Immature natural killer cell (primary cell): ENCODE measurements at places on chromosomes 13 and 19. TPM values are rescaled to one million over a fixed set of nuclear protein-coding genes. Genes with fewer than 3 reads are reported as not detected.

GJB6 gene
- polyA plus RNA-seq = not detected

GRCh38 chr19:56294549-56294948 lies 20.1 kb downstream of the ZSCAN5A start:
- no peak overlapping the region for H3K4me3 ChIP-seq
- H3K27ac ChIP-seq = no peak overlapping the region
- no peaks in the 10 kb centered on the region for H3K4me1 ChIP-seq
- no peaks in the 10 kb centered on the region for H3K27me3 ChIP-seq

PPM1N gene
- polyA plus RNA-seq = 3.9 TPM

- peak overlapping the region; percentile 74 for H3K4me3 ChIP-seq
- DNase-seq = no peak
- no peaks in the 10 kb centered on the region for H3K36me3 ChIP-seq
Observed at GRCh38 chr19:42281827-42282762, 13.0 kb downstream of the CIC start.

DNA sequence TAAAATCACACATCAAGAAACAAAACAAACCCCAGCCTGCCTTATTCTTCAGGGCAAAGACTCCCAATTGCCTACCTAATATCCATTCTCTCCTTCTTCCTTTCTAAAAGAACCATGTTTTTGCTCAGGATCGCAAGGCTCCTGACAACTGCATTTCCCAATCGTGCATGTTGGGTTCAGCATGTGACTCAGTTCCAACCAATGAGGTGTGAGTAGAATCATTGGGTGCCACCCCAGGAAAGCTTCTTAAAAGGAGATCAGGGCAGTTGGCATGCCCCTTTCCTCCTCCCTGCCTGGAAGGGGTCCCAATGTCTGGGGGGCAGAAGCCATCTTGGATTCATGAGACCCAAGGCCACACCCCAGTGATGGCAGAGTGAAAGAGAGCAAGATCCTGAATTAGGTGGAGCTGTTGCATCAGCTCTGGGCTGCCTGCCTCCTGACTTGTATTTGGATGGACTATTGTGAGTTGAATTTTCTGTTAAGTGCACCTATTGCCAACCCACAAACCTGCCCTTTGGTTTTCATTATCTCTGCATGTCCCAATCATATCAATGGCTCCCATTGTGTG lies 26.0 kb upstream of the UBAC2 start:
- DNase-seq = no peak
- peaks cover 5% of the 10 kb centered on the region for H3K27me3 ChIP-seq
- peaks cover 18% of the 10 kb centered on the region for H3K4me1 ChIP-seq
- H3K27ac ChIP-seq = no peak overlapping the region

- no peaks in the 10 kb centered on the region for H3K36me3 ChIP-seq
- no peaks in the 10 kb centered on the region for H3K4me1 ChIP-seq
- no peak overlapping the region for H3K27ac ChIP-seq
Observed at GRCh38 chr13:33797622-33798021, 20.3 kb upstream of the RFC3 start.

DNA sequence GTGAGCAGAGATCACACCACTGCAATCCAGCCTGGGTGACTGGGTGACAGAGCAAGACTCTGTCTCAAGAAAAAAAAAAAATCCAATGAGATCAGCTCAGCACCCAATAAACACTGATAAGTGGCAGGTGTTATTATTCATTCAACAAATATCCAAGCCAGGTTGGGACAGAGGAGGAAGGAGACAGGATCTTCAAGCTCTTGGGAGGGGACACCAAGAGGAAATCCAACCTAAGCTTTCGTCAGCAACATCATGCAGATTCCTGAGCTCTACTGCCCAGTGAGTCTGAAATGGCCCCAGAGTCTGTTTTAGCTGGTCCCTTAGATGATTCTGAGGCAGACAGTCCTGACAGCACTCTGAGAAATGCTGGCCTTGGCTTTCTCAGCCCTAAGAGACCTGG lies 7.7 kb downstream of the RFX1 start:
- DNase-seq = no peak
- H3K4me1 ChIP-seq = peaks cover 26% of the 10 kb centered on the region
- peaks cover 5% of the 10 kb centered on the region for H3K27me3 ChIP-seq
- peak overlapping the region; percentile 45 for H3K27ac ChIP-seq

GRCh38 chr13:27280009-27280656 lies 9.5 kb downstream of the RASL11A start:
- H3K4me1 ChIP-seq = no peaks in the 10 kb centered on the region
- no peak overlapping the region for H3K4me3 ChIP-seq
- no peak overlapping the region for H3K27ac ChIP-seq
- no peak for DNase-seq

DNA sequence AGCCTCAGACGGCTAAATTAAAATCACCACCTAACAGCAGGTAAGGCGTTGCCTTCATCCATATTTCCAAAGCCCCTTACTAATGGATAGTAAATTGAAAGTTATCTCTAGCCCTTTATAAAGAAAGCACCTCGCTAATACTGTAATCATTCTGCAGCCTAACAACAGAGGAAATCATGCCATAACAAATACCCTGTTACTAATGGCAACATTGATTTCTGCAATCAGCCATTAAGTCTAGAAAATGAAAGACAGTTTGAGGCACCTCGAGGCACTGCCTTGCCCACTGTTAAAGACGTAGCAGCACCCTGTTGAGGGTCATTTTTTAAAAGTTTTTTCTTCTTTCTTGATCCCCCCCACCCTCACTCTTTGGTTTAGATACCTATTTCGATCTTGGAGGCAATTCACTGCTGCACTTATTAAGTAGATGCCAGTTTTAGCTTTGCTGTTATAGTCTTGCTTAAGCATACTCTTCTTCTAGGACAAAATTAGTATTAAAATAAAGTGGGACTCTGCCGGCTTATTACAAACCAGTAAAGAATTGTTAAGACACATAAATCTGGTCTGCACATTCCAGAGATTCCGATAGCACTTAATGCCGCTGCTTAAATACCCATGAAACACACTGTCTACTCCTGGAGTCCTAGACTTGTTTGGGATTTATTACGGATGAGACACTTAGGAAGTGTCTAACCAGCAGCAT lies 74.8 kb downstream of the ZNF536 start:
- DNase-seq = no peak
- H3K27me3 ChIP-seq = peaks cover 1% of the 10 kb centered on the region
- H3K36me3 ChIP-seq = no peaks in the 10 kb centered on the region
- no peak overlapping the region for H3K4me3 ChIP-seq

MAP2K2 gene
- 96.0 TPM for polyA plus RNA-seq

DNA sequence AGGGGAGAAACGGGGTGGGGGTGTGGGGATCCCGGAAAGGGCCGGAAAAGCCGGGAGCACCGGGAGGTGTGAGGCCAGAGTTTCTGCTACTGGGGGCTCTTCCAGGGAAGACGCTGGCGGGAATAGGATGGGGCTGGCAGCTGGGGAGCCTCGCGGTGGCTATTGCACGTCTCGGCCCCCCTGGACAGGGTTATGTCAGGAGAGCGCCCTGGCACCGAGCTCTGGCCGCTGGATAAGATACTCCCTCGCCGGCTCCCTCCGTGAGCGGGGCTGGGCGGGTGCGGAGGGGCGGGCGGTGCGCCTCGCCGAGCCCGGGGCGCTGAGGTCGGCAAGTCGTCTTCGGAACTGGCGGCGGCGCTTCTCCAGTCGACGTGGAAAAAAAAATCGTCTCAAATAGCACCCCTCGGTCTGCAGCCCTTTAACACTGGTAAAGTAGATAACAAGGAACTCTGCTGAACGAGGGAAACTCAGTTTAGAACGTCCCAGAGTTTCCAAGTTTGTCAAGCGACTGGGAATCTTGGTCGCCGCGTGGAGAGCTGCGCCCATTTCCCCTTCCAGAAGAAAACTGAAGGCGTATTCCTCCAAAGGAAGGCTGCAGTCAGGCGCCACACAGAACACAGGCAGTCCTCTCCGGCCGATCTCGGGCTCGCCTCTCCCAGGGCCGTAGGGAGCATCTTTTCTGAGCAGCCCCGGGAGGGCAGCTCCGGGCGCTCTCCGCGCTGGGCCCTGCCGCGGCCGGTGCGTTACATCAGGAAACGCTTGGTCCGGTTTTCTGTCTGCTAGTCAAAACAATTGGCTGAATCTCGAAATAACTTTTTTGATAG lies 115.1 kb downstream of the KCNRG start:
- no peak overlapping the region for H3K27ac ChIP-seq
- peak; percentile 30 for DNase-seq

FOSB gene
- 11.6 TPM for polyA plus RNA-seq

DNA sequence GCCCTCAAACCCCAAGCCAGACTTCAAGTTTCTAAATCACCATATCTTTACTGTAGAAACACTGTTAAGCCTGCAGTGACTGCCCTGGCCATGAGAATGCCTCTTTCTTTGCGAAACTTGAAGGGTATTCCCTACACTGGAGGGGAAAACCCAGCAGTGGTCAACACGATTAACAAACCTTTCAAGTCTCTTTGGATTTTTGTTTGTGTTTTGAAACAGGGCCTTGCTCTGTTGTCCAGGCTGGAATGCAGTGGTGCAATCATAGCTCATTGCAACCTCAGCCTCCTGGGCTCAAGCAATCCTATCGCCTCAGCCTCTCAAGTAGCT lies 17.4 kb upstream of the POMP start:
- peaks cover 4% of the 10 kb centered on the region for H3K4me1 ChIP-seq
- no peak for DNase-seq
- no peaks in the 10 kb centered on the region for H3K27me3 ChIP-seq

DNA sequence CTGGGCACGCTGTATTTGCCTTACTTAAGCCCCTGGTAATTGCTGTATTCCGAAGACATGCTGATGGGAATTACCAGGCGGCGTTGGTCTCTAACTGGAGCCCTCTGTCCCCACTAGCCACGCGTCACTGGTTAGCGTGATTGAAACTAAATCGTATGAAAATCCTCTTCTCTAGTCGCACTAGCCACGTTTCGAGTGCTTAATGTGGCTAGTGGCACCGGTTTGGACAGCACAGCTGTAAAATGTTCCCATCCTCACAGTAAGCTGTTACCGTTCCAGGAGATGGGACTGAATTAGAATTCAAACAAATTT lies 676 bp downstream of the BRCA2 start:
- peaks cover 13% of the 10 kb centered on the region for H3K27me3 ChIP-seq
- H3K4me1 ChIP-seq = peaks cover 17% of the 10 kb centered on the region
- peak overlapping the region; percentile 99 for H3K4me3 ChIP-seq

SIGLEC12 gene
- not detected for polyA plus RNA-seq

CEACAM19 gene
- not detected for polyA plus RNA-seq

- H3K36me3 ChIP-seq = no peaks in the 10 kb centered on the region
- no peak for DNase-seq
- H3K27me3 ChIP-seq = no peaks in the 10 kb centered on the region
- no peak overlapping the region for H3K27ac ChIP-seq
- no peak overlapping the region for H3K4me3 ChIP-seq
Observed at GRCh38 chr13:58379221-58379620, 747.7 kb downstream of the PCDH17 start.

GRCh38 chr19:12801466-12802266 lies at the start of the genes PRDX2 and THSD8:
TSS of gene PRDX2 (minus strand) at chr19:12801800. CDS start at chr19:12801261, 539 bp downstream.
TSS of gene THSD8 (plus strand) at chr19:12802069. CDS start at chr19:12802072, 3 bp downstream.
- peaks cover 25% of the 10 kb centered on the region for H3K4me1 ChIP-seq
- peak; percentile 65 for DNase-seq
- H3K27ac ChIP-seq = peak within 1 kb of the TSS; percentile 79
- peak within 1 kb of the TSS; percentile 75 for H3K4me3 ChIP-seq
- peaks cover 7% of the 10 kb centered on the region for H3K27me3 ChIP-seq

DNA sequence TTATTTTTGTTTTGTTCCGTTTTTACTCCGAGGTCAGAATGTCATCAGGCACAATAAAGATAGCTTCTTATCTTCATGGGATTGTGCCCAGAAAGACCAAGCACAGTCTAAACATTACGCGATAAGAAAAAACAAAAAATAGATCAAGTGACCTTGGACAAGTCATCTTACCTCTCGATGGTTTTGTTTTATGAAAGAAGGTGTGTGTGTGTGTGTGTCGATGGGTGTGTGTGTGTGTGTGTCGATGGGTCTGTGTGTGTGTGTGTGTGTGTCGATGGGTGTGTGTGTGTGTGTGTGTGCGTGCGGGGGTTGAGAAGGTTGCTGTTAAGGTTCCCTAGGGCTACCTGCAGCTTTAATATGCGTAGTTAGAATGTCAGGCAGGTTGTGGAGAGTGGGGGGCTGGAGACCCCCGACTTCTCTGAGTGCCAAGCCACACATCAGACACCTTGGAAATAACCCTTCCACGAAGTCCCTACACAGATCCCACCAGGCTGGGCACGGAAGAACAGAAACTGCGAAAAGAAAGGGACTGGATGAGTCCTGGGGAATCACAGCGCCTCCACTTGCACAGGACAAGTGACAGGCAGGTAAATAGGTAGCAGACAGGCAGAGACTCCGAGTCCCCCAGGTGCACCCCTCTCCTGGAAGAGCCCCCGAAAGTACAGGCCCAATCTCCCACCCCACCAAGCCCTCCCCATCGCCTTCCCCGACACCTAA lies 458 bp upstream of the ATP8A2 start:
- no peaks in the 10 kb centered on the region for H3K36me3 ChIP-seq
- peaks cover 20% of the 10 kb centered on the region for H3K27me3 ChIP-seq
- H3K4me1 ChIP-seq = peaks cover 3% of the 10 kb centered on the region
- no peak for DNase-seq
- no peak overlapping the region for H3K4me3 ChIP-seq
- no peak overlapping the region for H3K27ac ChIP-seq

DNA sequence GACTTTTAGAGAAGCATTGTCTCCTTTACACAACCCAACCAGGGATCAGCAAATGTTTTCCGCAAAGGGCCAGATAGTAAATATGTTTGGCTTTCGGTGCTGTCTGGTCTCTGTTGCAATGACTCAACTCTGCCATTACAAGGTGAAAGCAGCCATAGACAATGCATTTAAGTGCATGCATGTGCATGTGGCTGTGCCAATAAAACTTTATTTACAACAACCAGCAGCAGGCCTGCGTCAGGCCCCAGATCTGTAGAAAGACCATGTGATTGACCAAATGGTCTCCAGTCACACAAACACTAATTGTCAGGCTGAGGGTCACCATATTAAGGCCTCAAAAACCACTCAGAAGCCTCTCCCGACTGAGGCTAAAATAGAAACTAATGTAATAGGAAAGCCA lies 8.1 kb downstream of the RAB20 start:
- H3K36me3 ChIP-seq = no peaks in the 10 kb centered on the region
- H3K27ac ChIP-seq = no peak overlapping the region
- no peak for DNase-seq
- H3K27me3 ChIP-seq = peaks cover 3% of the 10 kb centered on the region

ZNF285 gene
- 1.6 TPM for polyA plus RNA-seq

DNA sequence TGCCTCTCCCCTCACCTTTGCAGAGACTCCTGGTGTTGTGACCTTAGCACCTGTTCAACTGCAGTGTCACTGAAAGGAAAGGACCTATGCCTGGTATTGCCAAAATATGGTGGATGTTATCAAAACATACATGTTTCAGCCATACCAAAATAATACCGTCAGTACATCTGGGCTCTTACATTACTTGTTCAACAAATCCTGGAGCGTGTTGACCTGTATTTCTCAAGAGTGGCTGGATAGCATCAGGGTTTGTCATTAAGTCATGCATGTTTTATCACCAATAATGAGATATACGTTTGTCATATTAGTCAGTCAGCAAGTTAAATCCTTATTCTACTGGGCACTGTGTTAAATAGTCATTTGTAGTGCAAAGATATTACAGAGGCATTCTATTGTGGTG lies 290.8 kb downstream of the SHISA2 start:
- no peaks in the 10 kb centered on the region for H3K36me3 ChIP-seq
- no peak overlapping the region for H3K27ac ChIP-seq
- DNase-seq = no peak
- peaks cover 7% of the 10 kb centered on the region for H3K4me1 ChIP-seq
- peaks cover 3% of the 10 kb centered on the region for H3K27me3 ChIP-seq

- H3K4me1 ChIP-seq = peaks cover 12% of the 10 kb centered on the region
- H3K27me3 ChIP-seq = peaks cover 4% of the 10 kb centered on the region
- no peak for DNase-seq
- no peak overlapping the region for H3K27ac ChIP-seq
- no peaks in the 10 kb centered on the region for H3K36me3 ChIP-seq
Observed at GRCh38 chr19:29841209-29841558, 29.4 kb downstream of the CCNE1 start.

SBK2 gene
- polyA plus RNA-seq = not detected

GRCh38 chr13:112575675-112576074 lies 12.3 kb downstream of the TUBGCP3 start:
- H3K27me3 ChIP-seq = no peaks in the 10 kb centered on the region
- H3K4me3 ChIP-seq = no peak overlapping the region
- H3K4me1 ChIP-seq = peaks cover 78% of the 10 kb centered on the region
- no peaks in the 10 kb centered on the region for H3K36me3 ChIP-seq
- H3K27ac ChIP-seq = no peak overlapping the region

SOHLH2 gene
- not detected for polyA plus RNA-seq
